Activated CD8-positive, alpha-beta T cell treated with anti-CD3 and anti-CD28 coated beads, Interleukin-2, amount 10 ng/mL, durations not matched to agents 7 days and 5 days (primary cell): ENCODE measurements at places on chromosomes 7 and 10. TPM values are rescaled to one million over a fixed set of nuclear protein-coding genes. Genes with fewer than 3 reads are reported as not detected.
A peak's percentile ranks its signal among the peaks of the same experiment; 100 is the strongest.

- H3K4me3 ChIP-seq = no peak overlapping the region
- H3K36me3 ChIP-seq = no peaks in the 10 kb centered on the region
- DNase-seq = peak; percentile 58
- H3K4me1 ChIP-seq = peaks cover 26% of the 10 kb centered on the region
These were observed 54.9 kb downstream of the KCNMA1 start for GRCh38 chr10:77582710-77583115.

- H3K4me3 ChIP-seq = no peak overlapping the region
- H3K4me1 ChIP-seq = no peaks in the 10 kb centered on the region
- DNase-seq = no peak
- H3K27me3 ChIP-seq = peaks cover 17% of the 10 kb centered on the region
These were observed 13.0 kb upstream of the TES start for GRCh38 chr7:116197360-116197759.

Gene RNLS
- total RNA-seq = 2.5 TPM

Gene FGL2
- total RNA-seq = 1.6 TPM

Gene GHRHR
- not detected for total RNA-seq

Gene KIAA1549
- 1.2 TPM for total RNA-seq

GRCh38 chr7:55366461-55367070, 1.4 kb downstream of the LANCL2 start:
- peaks cover 9% of the 10 kb centered on the region for H3K36me3 ChIP-seq
- peak; percentile 47 for DNase-seq

GRCh38 chr10:46522295-46523118, 34.0 kb downstream of the GPRIN2 start:
- no peak overlapping the region for H3K27ac ChIP-seq
- H3K27me3 ChIP-seq = no peaks in the 10 kb centered on the region
- H3K4me1 ChIP-seq = no peaks in the 10 kb centered on the region
- no peak overlapping the region for H3K4me3 ChIP-seq
- no peaks in the 10 kb centered on the region for H3K36me3 ChIP-seq

- peaks cover 47% of the 10 kb centered on the region for H3K36me3 ChIP-seq
- no peaks in the 10 kb centered on the region for H3K27me3 ChIP-seq
- no peak overlapping the region for H3K27ac ChIP-seq
- no peak for DNase-seq
These were observed 60.0 kb downstream of the PLXNA4 start for GRCh38 chr7:132516042-132516840.

Gene TDRD1
- not detected for total RNA-seq

Gene HOXA2
- not detected for total RNA-seq

DNA sequence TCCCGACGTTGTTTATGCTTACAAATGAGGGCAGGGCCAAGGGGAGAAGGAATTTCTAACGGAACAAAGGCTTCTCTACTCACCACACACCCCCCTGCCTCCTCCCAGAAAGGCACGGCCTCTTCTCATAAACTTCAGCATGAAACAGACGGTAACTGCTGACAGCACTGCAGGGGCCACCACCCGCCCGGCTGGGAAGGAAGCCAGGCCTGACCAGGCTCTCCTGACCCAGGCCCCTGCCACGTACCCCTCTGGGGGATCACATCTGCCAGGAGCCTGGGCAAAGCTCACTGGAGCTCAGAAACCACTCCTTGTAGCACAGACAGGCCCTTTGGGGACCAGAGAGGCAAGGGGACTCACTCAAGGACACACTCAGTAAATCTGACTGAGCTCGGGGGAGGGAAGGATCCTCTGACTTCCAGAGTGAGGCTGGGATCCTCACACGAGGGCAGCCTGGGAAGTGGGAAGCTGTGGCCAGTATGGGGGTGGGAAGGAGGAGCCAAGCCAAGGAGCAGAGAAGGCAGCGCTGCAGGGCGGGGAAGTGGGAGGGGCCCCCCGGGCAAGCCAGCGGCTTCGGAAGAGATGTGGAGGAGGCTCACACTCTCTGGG, 46.1 kb downstream of the ZCCHC24 start:
- DNase-seq = no peak
- no peaks in the 10 kb centered on the region for H3K36me3 ChIP-seq
- H3K27ac ChIP-seq = no peak overlapping the region
- no peaks in the 10 kb centered on the region for H3K27me3 ChIP-seq
- H3K4me3 ChIP-seq = no peak overlapping the region

Gene SPDYE2
- not detected for total RNA-seq

DNA sequence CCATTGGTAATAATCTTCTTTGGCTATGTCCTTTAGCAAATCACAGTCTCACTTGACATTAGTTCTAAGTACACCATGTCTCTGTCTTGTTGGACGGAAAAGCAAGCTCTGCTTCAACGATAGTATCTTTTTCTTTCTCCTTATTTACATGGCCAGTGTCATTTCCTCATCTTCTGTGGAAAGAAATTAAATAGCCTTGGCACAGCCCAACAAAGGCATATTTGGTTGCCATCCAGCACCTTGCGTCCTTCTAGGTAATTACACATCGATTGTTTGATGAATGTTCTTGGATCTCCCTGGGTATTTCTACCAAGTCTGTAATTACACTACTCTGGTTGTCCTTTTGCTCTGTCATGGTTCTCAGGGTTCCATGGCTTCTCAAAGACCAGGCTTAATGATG, 183.1 kb downstream of the CHN2 start:
- no peak overlapping the region for H3K4me3 ChIP-seq
- H3K27ac ChIP-seq = no peak overlapping the region
- H3K4me1 ChIP-seq = no peaks in the 10 kb centered on the region
- DNase-seq = no peak
- no peaks in the 10 kb centered on the region for H3K27me3 ChIP-seq

Gene LRMDA
- total RNA-seq = not detected

DNA sequence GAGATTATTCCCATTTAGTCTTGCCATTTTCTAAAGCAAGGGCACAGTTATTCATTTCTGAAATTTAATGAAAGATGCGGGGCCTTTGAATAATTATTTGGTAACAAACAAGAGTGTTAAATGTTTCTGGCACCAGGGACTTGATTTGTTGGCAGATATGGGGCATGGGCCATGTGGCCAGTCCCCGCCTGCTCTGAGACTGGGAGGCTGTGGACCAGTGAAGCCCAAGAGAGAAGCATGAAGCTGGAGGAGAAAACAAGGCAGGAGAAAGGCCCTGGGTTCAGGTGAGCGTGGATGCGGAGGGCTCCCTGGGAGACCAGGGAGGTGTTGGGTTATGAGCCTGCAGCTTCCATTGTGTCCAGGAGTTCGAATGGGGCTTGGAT, 378.5 kb downstream of the TCERG1L start:
- H3K4me1 ChIP-seq = no peaks in the 10 kb centered on the region
- H3K4me3 ChIP-seq = no peak overlapping the region
- H3K27me3 ChIP-seq = no peaks in the 10 kb centered on the region

- DNase-seq = no peak
- no peaks in the 10 kb centered on the region for H3K36me3 ChIP-seq
- no peak overlapping the region for H3K27ac ChIP-seq
- H3K27me3 ChIP-seq = peaks cover 10% of the 10 kb centered on the region
- no peak overlapping the region for H3K4me3 ChIP-seq
These were observed 37.4 kb downstream of the SMNDC1 start for GRCh38 chr10:110267276-110267675.

Gene ACTR3C
- 4.6 TPM for total RNA-seq

DNA sequence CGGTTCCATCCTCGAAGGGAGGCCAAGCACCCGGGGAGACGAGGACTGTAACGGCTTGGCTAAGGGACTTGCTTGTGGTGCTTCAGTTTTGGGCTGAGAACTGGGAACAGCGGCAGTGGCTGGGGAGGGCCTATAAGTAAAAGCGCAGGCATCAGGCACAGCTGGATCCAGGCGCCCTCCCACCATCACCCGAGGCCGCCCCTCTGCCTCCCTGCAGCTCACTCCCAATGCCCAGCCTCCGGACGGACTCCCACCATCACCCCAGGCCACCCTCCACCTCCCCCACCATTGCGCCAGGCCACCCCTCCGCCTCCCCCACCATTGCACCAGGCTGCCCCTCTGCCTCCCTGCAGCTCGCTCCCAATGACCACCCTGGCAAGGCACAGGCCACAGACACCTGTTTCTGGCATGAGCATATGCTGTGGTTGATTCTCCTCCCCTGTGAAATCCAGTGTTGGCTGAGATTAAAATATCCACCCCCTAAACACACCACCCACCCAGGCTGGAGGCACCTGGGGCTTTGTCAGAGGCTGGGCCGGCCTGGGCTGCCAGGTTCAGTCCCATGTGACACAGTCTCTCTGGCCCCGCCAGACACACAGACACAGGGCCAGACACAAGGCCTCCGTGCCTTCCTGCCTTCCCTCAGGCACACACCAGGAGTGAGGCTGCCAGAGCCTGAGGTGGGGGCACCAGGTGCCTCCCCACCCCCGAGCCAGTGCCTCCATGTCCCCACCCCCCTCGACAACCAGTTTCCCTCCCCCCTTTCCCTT, 16.7 kb downstream of the MICALL2 start:
- no peaks in the 10 kb centered on the region for H3K36me3 ChIP-seq
- DNase-seq = no peak
- no peaks in the 10 kb centered on the region for H3K4me1 ChIP-seq

Gene OR2A1
- total RNA-seq = not detected

DNA sequence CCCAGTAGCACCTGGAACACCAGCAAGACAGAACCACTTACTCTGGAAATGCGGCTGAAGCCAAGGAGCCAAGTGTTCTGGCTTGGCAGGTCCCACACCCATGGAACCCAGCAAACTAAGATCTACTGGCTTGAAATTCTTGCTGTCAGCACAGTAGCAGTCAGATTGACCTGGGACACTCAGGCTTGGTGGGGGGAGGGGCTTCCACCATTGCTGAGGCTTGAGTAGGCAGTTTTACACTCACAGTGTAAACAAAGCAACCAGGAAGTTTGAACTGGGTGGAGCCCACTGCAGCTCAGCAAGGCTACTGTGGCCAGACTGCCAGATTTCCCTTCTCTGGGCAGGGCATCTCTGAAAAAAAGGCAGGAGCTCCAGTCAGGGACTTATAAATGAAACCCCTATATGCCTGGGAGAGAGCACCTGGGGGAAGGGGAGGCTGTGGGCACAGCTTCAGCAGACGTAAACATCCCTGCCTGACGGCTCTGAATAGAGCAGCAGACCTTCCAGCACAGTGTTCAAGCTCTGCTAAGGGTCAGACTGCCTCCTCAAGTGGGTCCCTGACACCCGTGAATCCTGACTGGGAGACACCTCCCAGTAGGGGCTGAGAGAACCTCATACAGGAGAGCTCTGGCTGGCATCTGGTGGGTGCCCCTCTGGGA, 121.2 kb downstream of the MTERF1 start:
- no peaks in the 10 kb centered on the region for H3K27me3 ChIP-seq
- no peak overlapping the region for H3K4me3 ChIP-seq
- H3K4me1 ChIP-seq = no peaks in the 10 kb centered on the region
- no peaks in the 10 kb centered on the region for H3K36me3 ChIP-seq

DNA sequence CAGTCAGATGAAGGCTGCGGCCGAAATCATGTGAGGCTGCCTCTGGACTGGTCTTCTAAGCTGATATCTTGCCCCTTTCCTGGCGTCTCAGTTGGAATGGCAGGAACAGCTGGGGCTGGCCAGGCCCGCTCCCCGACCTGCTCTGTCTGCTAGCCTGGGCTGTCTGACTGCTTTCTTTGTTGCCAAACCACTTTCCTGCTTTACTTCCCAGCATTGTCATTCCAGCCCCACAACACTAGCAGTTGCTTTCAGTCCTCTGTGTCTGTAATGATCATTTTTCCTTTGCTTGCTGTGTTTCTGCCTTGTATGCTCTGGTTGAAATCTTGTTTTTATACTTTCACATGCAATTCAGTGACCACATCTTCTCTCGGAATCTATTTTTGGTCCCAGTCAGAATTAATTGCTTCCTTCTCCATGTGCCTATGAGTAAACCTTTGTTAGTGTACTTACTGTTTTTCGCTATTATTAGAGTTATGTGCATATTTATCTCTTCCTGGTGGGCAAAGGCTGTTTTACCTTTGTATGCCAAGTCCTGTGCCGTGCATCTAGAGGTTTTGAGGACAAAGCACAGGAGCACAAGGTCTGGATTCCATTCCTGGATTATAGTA, 21.6 kb downstream of the PRPF18 start:
- no peak overlapping the region for H3K27ac ChIP-seq
- no peaks in the 10 kb centered on the region for H3K27me3 ChIP-seq
- H3K36me3 ChIP-seq = peaks cover 30% of the 10 kb centered on the region
- H3K4me3 ChIP-seq = no peak overlapping the region

Gene VSTM4
- not detected for total RNA-seq

DNA sequence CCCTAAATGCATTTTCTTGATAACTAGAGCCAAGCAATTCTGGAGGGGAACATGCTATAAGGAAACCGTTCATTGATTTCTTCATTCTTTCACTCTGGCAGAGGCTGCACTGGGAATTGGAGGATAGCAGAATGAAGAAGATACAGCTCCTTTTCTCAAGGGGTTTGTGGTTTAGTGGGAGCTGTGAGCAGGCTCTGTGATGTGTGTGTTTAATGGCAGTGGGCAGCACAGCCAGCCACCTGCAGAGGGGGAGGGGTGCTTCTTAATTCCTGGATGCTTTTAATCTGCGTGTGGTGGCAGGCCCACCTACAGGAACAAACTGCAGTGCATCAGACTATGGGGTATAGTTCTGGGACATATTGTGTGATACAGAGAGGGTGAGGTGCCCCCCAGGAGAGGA, 31.9 kb downstream of the RPS24 start:
- DNase-seq = no peak
- no peak overlapping the region for H3K27ac ChIP-seq
- no peaks in the 10 kb centered on the region for H3K27me3 ChIP-seq
- peaks cover 54% of the 10 kb centered on the region for H3K4me1 ChIP-seq
- no peaks in the 10 kb centered on the region for H3K36me3 ChIP-seq

DNA sequence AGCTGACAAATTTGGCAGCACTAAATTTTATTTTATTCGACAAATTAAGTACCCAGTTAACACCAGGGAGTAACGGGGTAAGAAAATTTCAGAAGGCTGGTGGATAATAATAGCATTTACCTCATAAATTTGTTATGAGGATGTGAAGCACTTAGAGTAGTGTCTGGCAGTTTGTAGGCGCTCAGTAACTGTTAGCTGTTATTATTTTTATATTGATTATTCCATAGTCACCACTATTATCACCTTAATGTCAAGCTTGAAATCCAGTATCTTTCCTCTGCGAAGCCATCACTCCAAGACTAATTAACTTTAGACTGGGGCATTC, 563 bp upstream of the COA1 start:
- DNase-seq = no peak
- peaks cover 35% of the 10 kb centered on the region for H3K4me1 ChIP-seq
- H3K27me3 ChIP-seq = peaks cover 3% of the 10 kb centered on the region
- H3K36me3 ChIP-seq = peaks cover 14% of the 10 kb centered on the region
- H3K4me3 ChIP-seq = peak overlapping the region; percentile 93
- peak overlapping the region; percentile 84 for H3K27ac ChIP-seq

- no peak for DNase-seq
- no peak overlapping the region for H3K27ac ChIP-seq
- no peak overlapping the region for H3K4me3 ChIP-seq
- peaks cover 3% of the 10 kb centered on the region for H3K27me3 ChIP-seq
- H3K4me1 ChIP-seq = peaks cover 35% of the 10 kb centered on the region
These were observed 81.9 kb downstream of the RBM20 start for GRCh38 chr10:110725801-110726630.

DNA sequence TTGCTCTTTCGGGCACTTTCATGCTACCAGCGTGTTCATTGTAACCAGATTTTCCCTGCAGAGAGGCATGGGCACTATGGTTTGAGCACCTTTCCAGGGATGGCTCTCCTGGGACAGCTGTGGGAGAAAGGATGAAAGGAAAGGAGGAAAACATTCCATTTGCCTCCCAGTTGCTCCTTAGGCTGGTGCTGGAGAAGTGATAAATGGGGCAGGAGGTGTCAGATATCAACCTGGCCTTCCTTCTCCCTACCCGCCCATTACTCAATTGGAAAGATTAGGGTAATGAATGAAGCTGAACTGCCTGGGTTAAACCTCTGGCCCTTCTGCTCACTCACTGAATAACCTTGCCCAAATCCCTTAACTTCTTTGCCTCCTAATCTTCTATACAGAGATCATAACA, 228.4 kb downstream of the PLXNA4 start:
- H3K4me3 ChIP-seq = no peak overlapping the region
- no peaks in the 10 kb centered on the region for H3K36me3 ChIP-seq
- no peak overlapping the region for H3K27ac ChIP-seq
- peaks cover 39% of the 10 kb centered on the region for H3K27me3 ChIP-seq
